ENCODE measurements at places on chromosomes 7 and 10.

- DNase-seq: no peak
Measured at GRCh38 chr7:30403477-30403876, 75.1 kb downstream of the NOD1 start.

GRCh38 chr10:69907517-69907916, 105.8 kb downstream of the COL13A1 start:
- no peak for DNase-seq

- no peak for DNase-seq
Measured at GRCh38 chr7:36305226-36305625, 84.4 kb upstream of the ANLN start.

- DNase-seq: no peak
Measured at GRCh38 chr7:14504134-14504533, 398.4 kb downstream of the DGKB start.

DNA sequence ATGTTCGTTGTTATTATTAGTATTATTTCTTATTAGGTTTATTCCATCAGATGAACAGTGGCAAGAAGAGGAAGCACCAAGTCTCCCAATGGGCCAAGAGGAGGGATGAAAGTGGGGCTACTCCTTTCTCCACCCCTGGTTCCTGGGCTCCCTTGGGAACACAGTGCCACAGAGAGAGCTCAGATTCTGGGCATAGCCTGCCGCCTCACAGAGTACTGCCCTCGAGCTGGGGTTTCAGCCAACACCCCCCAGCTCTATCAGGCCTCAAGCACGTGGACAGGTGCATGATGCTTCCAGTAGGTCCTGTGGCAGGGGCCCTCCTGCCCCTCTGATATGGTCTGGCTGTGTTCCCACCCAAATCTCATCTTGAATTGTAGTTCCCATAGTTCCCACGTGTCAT, 103.6 kb upstream of the RNF32 start:
- no peak for DNase-seq

DNA sequence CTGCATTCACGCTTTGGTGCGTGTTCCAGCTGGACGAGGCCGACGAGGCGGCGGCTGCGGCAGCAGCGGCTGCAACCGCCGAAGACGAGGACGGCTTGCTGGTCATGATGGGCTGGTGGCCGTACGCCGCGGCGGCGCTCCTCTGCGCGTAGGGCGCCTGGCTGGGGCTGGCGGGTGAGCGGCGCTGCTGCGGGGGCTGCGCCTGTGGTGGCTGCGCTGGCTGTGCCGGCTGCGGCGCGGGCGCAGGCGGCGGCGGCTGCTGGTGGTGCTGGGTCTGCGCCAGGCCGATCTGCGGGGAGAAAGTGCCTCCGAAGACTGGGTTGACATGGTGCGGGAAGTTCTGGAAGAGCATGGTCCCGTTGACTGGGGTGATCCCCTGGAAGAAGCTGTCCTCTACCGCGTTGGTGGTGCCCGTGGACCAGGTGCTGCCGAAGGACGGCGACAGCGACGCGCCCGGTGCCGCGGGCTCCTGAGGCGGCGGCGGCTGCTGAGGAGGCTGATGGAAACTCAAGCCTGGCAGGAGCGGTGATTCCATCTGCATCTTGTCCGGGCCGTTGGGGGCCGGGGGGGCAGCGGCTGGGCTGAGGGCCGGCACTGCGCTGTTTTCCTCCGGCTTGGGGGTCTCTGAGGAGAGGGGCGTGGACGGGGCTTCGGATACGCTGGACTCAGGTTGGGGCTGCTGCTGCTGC, 51.1 kb downstream of the CPEB3 start:
- peak; percentile 12 for DNase-seq

GRCh38 chr7:83429493-83429892, 219.4 kb downstream of the SEMA3E start:
- DNase-seq: no peak

- peak; percentile 75 for DNase-seq
Measured at GRCh38 chr10:110872145-110872983, 636 bp downstream of the PDCD4 start.

- DNase-seq: no peak
Measured at GRCh38 chr10:46235705-46236545, 50.9 kb upstream of the ANTXRL start.

- no peak for DNase-seq
Measured at GRCh38 chr10:133195611-133196010, 34.4 kb upstream of the UTF1 start.

DNA sequence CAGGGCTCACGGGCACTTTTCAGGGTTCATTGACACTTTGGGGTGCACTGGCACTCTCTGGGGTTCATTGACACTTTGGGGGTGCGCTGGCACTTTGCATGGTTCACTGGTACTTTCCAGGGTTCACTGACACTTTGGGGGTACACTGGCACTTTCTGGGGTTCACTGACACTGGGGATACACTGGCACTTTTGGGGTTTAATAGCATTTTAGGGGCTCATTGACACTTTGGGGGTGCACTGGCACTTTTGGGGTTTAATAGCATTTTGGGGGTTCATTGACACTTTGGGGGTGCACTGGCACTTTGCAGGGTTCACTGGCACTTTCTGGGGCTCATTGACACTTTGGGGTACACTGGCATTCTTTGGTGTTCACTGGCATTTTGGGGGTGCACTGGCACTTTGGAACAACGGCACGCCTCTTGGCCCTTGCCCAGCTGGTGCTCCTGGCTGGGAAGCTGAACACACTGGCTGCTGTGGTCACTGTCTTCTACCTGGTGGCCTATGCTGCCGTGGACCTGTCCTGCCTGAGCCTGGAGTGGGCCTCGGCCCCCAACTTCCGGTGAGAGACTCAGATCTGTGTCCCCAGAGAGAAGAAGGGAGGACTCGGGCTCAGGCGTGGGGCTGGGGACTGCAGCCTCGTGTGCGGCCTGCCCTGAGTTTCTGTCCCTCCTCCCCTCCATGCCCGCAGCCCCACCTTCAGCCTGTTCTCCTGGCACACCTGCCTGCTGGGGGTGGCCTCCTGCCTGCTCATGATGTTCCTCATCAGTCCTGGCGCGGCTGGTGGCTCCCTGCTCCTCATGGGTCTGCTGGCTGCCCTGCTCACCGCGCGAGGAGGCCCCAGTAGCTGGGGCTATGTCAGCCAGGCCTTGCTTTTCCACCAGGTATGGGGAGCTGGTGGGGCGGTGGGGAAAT, 6.2 kb upstream of the TRIP6 start:
- DNase-seq: no peak

GRCh38 chr7:50754241-50754640, 28.5 kb downstream of the GRB10 start:
- no peak for DNase-seq

GRCh38 chr10:23370106-23370505, 25.5 kb upstream of the C10orf67 start:
- DNase-seq: no peak

- DNase-seq: no peak
Measured at GRCh38 chr7:103705542-103705941, 259.5 kb upstream of the SLC26A5 start.

DNA sequence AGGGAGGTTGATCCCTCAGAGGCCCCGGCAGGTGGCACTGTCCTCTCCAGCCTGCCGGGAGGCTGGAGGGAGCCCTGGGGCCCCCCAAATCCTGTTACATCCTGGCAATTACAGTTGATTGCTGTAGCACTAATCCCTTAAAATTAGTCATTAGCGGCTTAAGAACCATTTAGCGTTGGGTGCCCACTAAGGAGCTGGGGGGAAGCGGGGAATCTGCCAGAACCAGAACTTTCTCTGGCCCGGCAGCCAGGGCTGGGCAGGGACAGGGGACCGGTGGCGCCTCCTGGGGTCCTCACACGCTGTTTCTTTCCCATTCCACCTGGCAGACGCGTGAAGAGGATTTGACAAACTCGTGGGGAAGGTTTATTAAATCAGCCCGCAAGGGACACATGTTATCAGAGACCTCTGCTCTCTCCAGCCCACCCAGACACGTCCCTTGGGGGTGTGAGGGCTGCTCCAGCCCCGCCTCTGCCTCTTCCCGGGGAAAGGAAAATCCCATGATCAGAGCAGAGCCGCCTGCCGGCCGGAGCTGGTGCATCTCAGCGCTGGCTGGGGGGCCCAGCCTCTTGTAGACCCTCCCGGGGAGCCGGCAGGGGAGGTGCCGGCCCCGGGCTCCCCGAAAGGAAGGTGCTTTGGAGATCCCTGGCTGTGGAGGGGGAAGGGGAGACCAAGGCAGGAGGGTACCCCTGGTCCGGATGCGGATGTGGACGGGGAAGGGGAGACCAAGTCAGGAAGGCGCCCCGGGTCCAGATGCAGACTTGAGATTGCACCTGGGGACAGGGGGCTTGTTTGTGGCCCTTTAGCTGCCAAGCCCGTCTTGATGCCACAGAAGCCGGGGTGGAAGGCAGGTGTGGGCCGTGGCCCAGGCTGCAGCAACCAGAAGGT, 142.7 kb downstream of the ELFN1 start:
- no peak for DNase-seq

DNA sequence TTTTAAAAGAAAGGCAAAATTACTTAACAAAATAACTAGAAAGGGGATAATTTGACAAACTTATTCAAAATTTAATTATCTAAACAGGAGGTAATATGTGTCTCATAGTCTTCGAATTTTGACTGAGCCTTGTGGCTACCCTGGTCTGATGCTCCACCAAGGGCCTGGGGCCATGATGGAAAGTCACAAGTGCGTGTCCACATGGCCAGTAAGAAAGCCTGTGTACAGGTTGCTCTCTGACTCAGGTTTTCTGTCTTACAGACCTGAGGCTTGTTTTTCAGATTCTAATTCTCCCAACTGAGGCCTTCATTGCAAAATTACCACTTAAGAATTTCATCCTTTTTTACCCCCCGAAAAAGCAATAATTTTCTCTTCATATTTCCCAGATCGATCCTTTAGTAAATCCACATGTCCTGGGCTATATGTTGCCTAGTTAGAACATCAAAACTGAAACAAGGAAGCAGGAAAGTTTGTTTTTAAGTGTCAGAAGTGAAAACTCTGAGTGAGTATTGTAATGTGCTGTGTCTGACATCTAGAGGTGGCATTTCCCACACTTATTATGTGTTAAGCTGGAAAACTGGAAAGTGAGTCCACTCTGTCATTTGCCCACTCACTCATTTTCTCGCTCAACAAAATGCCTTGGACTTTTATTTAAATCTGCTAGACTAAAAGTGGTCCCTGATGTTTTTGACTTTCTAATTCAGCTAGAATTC, 10.0 kb downstream of the CYP3A43 start:
- no peak for DNase-seq

DNA sequence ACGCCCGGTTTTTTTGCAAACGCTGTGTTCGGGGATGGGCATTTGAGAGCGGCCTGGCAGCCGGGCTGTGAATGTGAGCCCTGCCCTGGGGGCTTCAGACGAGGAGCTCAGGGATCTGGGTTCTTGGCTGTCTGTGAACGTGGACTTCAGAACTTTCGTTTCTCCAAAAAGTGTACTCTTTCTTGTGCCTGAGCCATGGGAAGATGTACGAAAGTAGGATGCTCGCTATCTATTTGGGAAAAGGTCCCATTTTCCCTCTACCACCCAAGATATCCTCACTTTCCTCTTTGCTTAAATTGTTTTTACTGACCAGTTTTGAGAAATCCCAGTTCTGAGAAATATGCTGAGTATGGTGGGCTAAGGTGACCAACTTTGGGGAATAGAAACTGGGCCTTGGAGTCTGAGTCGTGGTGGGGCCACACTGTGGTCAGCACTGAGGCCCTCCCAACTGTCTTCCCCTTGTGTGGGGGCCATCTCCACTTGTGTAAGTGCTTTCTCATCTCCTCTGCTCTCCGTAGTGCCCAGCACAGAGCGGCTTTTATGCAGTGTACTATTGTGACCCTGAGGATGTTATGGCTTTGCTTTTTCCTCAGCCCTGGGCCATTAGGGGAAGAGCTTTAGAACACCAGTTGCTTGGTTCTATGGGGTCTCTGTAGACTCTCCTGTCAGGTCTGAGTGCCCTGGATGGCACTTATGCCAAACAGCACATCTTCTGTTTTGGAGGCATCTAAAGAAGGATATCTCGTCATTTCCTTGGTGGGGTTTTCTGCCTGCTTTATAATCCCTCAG, 918 bp downstream of the DBNL start:
- no peak for DNase-seq

DNA sequence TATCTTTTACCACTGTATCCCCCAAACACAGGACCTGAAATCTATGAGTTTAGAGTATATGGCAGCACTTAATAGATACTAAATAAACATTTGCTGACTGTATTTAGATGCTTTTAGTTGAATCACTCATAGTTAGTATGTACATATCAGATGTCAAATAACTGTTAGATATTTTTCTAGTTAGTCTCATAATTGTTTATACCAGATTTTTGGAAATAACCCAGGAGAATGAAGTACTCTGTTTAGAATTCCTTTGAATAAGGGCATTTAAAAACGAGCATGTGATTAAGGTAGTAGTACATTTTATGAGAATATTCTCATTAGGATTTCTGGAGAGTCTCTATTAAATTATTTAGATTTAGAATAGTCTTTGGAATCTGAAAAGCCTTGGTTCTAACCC, 22.3 kb upstream of the ZEB1 start:
- DNase-seq: peak; percentile 29

- no peak for DNase-seq
Measured at GRCh38 chr7:70598976-70599375, 533.0 kb upstream of the GALNT17 start.

- no peak for DNase-seq
Measured at GRCh38 chr10:99467236-99467999, 37.0 kb upstream of the GOT1 start.

DNA sequence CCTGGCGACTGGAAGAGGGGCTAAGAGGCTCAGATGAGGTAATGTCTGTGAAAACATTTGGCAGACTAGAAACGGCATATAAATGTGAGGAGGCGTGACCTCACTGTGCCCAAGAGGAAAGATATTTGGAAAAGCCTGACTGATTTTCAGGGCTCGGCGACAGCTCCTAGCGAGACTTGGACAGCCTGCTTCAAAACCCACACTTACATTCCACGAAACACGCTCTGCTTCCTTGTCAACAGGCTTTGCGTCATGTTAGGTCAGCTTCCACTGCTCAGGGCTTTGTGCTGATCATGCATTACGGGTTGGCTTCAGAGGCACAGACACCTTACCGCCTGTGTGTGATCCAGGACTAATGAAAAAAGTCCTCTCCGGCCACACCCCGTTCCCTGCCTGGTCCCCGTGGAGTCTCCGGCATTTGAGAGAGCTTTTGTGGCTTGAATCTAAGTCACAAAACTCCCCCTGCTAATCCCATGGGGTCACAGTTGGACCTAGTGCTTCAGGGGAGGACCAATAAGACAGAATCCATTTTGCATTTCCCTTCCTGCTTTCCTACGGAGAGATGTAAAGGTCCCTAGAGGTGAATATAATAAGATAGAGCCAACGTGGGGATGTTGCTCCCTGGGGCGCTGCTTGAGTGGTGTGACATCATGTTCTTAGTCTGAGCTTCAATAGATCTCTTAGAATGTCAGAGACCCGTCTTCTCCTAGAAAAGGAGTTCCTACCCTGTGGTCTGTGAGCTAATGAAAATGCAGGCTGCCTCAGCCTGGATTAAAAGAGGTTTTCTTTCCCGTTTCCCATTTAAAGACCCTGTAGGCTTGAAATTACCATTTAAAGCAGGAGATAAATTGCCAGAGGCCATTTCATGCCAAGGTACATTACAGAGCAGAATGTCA, 25.5 kb downstream of the FGFBP3 start:
- peak; percentile 38 for DNase-seq

Measured in fibroblast of gingiva (primary cell).